ENCODE measurements at places on chromosomes 1 and 21.

- DNase-seq: no peak
Measured at GRCh38 chr1:205680073-205680851, at the start of gene SLC45A3. Gene SLC45A3, minus strand, starts transcription at chr1:205680509. Its CDS starts 15,853 bp downstream, at chr1:205664656.

DNA sequence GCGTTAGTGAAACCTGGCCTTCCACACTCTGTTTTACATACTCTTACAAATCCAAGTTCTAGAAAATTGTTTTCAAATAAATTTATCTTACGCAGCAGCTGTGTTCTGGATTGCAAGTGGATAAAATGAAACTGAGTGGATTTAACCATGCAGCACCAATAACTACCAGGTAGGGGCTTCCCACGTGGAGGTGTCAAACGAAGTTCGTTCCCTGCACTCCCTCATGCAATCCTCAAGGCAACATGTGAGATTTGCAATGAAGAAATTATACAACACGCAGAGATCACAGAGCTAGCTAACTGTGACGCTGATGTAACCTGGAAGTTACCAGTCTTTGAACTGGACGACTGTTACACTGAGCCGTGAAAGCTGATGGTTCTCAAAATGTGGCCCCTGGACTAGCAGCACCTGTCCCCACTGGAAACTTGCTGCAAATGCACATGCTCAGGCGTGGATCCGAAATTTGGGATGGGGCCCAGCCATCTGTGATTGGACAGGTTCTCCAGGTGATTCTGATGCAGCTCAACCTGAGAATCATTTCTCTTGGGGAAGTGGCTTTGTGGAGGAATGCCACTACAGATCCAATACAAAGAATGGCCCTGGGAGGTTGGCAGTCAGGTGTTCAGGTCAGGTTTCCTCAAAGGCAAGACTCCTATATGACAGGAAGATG, 36.3 kb downstream of the RSPH1 start:
- no peak for DNase-seq

GRCh38 chr1:210646258-210646616, 317.5 kb downstream of the HHAT start:
- DNase-seq: no peak

- no peak for DNase-seq
Measured at GRCh38 chr1:198363625-198364151, 176.8 kb downstream of the ATP6V1G3 start.

DNA sequence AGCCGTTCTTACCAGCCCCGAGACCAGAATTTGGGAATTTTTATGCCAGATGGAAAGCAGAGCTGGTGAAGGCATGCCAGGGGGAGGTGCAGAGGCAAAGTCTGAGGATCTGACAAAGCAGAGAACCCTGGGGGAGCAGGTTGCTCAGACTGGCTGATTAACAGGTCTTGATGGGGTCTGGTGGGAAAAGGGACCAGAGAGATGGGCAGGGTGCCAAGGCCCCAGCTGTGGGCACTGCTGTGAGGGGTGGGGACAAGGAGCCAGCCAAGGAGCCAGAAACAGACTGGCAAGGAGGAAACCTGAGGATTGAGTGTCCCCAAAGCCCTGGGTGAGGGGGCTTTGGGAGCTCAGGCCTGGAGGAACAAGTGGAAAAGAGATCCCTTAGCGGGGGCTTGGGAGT, 21.4 kb downstream of the RPS6KA1 start:
- no peak for DNase-seq

DNA sequence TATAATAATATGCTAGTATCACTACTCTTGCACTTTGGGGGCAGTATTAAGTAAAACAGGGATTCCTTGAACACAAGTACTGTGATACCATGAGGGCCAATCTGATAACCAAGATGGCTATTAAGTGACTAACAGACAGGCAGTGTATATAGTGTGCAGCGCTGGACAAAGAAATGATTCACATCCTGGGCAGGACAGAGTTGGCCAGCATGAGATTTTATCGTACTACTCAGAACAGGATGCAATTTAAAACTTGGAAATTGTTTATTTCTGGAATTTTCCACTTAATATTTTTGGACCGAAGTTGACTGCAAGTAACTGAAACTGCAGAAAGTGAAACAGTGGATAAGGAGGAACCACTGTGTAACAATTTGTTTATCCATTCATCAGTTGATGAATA, 74.6 kb downstream of the DNTTIP2 start:
- DNase-seq: no peak

GRCh38 chr1:31659889-31660288, 15.2 kb upstream of the PEF1 start:
- DNase-seq: no peak

DNA sequence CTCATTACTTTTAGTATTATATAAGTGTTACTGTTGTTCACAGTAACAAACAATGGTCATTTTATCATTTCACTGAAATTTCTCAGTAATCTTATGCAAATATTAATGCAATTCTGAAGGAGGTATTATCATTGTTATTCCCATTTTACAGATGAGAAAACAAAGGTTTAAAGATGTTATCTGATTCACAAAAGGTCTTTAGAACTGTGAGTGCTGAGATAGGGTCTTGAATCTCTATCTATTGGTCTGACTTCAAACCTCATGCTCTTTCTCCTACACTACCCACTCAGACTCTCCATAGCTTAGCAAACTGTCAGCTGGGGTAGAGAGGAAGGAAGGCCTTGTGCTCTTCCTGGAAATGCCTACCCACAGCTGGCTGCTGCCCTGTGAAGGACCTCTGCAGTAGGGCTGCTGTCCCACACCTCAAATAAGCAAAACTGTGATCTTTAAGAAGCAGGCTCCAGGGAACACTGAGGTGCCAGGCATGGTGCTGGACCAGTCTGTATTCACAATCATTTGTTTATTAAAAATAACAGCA, 6.2 kb upstream of the OSCP1 start:
- DNase-seq: no peak

- no peak for DNase-seq
Measured at GRCh38 chr1:187326557-187326956, 497.8 kb downstream of the PLA2G4A start.

DNA sequence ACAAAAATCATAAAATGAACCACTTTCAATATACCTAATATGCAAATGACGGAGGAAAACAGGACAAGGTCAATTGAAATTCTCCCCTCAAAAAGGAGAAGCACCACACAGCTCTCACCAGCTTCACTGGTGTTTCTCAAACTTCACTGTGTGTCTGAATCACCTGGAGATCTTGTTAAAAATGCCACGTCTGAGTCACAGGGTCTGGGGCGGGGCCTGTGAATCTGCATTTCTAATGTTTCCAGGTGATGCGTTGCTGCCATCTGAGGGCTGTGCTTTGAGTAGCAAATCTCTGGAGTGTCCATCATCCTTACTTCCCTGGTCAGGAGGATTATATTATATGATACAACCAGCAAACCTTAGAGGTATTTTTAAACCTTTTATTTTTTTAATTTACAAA, 9.0 kb downstream of the CLDN19 start:
- peak; percentile 49 for DNase-seq

DNA sequence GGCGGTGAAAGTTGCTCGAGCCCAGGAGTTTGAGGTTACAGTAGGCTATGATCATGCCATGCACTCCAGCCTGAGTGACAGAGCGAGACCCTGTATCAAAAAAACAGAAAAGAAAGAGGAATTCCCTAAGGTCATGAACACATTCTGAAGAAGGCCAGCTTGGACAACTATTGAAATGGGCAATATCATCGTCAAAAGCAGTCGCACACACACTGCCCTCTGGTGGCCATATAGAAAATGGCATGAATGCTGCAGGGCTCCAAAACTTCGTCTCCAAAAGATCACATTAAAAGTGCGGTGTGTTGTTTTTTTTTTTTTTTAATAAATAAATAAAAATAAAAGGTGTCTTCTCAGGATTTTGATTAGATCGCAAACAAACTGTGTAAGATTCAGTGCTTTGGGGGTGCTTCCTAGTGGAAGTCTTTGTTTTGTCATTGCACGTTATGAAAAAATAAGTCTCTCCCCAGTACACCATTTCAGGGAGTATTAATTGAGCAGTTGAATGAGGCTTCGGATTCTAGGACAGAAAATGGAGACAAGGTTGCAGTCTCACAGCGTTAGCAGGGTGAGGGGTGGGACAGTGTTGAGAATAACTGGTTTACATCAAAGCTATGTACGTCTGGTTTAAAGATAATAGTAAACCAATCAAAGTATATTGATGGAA, 87.5 kb upstream of the FMN2 start:
- DNase-seq: no peak

DNA sequence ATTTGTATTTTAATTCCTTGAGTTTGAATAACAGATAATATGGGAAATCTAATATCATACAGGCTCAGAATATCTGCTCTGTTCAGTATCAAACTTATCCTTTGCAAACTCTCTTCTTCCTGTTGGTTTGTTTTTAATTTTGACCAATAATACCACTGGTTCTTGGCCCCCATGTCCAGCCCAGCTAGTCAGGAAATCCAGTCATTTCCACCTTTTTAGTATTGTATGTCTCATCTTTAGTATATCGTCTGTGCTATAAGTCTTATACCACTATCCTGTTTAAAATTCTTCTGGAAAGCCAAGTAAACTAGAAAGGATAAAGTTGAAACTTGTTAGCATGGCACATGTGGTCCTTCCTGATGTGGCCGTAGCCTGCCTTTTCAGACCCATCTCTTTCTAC, 10.7 kb downstream of the SCCPDH start:
- no peak for DNase-seq

DNA sequence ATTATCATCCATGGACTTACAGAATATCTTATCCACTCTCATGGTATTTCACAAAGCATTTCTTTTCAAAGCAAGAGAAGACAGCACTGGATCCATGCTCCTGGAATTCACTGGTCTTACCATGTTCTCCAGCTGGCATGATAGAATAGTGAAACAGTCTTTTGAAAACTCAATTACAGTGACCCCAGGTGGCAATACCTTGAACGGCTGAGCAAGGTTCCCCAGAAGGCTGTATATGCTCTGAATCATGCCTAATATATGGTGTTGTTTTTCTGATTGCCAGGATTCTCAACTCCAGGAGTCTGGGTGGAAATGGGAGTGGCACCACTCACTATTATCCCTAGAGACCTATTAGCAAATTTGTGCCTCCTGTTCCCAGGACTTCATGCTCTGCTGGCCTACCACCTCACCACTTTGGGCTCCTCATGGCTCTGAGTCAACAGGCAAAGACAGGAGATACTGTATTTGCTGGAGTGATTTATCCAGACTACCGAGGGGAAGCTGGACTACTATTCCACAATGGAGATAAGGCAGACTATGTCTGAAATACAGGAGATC, 87.6 kb downstream of the CATSPERE start:
- no peak for DNase-seq

- no peak for DNase-seq
Measured at GRCh38 chr1:147676311-147677085, 6.2 kb upstream of the ACP6 start.

GRCh38 chr21:26846036-26846931, 1.1 kb upstream of the ADAMTS1 start:
- no peak for DNase-seq

DNA sequence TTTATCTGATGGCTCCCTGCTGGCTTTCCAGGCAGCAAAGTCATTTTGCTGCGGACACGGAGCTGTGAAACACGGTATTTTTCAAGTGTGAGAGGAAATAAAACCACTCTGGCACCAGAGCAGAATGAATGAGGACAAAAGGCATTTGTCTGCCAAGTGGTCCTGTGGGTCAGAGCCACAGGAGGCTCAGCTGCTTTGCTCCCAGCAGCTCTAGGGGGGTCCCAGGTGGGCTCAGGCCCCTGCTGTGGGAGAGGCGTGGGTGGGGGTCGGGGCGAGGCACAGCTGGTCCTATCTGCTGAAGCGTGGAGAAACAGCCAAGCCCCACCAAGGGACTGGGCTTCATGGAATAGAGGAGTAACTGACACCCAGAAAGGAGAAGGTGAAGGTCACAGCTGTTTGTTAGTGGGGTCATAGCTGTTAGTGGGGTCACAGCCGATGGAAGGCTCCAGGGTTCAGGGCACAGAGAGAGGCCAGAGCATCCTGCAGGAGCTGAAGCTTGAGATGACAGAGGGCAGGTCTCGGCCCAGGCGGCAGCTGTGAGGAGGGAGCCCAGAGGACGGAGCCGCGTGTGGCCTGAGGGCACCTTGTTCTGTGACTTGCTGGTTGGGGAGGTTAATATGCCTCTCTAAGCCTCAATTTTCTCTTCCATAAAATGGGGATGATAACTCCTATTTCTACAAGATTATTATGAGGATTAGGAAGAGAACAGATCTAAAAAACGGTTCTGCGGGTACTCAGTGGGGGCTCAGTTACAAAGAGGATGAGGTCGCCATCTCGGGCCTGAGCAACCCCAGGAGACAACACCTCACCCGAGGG, 7.1 kb downstream of the KIF17 start:
- no peak for DNase-seq

- no peak for DNase-seq
Measured at GRCh38 chr1:103063921-103064320, 44.4 kb downstream of the COL11A1 start.

DNA sequence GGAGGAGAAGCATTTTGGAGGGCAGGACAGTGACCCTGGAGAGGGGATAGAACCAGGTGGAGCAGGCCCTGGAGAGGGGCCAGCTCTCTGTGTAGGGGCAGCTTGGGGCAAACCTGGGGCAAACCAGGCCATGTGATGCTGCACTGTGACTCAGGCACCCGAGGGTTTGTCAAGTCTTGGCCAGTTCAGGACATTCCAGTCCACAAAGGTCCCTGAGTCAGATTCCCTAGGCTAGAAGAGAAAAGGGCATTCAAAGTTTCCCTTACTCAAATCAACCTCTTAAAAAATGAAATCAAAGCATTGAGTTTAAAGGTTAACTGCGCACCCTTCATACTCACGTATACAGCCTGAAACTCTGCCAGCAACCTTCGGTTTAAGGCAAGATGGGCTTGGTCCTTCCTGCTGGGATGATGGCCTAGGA, 25.2 kb upstream of the PLA2G2C start:
- no peak for DNase-seq

- DNase-seq: no peak
Measured at GRCh38 chr1:81119319-81119718, 681.4 kb upstream of the ADGRL2 start.

DNA sequence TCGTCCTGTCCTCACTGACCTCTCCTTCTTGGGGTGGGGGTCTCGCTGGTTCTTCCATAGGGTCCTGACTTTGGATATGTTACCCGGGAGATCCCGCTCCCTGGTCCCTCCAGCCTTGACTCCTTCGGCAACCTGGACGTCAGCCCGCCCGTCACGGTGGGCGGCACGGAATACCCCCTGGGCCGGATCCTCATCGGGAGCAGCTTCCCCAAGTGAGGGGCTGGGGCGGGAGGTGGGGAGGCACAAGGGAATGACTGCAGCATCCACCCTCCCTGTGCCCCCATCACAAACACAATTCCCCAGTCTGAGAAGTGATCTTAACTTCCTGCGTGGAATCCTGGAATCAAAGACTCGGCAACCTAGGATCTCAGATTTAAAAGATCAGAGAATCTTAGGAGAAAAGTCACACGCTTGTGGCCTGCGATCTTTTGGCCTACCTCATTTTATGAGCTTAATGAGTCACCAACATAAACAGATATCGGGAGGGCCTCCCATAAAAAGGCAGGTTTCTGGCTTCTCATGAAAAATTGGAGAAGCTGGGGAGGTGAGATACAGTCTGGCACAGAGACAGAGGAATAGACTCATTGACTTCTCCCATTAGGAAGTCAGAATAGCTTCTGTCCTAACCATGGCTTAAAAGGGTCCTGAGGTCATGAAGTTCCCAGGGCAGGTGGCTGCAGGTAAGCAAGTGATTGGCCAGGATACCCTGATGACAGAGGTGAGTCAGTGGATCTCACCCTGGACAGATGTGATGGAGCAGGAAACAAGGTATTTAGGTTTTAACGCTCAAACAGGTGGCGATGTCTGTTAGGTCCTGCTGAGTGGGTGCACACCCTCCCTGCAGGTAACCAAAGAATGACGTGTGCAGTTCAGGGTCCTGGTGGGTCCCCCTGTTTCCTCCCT, 15.9 kb upstream of the PADI3 start:
- no peak for DNase-seq

All from activated CD4-positive, alpha-beta T cell treated with anti-CD3 and anti-CD28 coated beads, Interleukin-2, amount 50 U/mL, for 24 hours (primary cell).